DMS79 (cell line): ENCODE measurements at places on chromosomes 12 and 14.

DNA sequence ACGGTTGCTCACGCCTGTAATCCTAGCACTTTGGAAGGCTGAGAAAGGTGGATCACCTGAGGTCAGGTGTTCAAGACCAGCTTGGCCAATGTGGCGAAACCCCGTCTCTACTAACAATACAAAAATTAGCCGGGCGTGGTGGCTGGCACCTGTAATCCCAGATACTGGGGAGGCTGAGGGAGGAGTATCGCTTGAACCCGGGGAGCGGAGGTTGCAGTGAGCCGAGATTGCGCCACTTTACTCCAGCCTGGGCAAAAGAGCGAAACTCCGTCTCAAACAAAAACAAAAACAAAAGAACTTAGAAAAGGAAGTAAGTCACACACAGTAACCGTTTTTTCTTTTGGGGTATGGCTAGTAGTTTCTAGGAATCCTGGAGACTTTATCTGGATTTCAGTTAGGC lies 1.7 kb upstream of the PALS1 start:
- DNase-seq = no peak

- no peak for DNase-seq
These were observed 6.0 kb downstream of the ACVRL1 start for GRCh38 chr12:51913071-51914033.

DNA sequence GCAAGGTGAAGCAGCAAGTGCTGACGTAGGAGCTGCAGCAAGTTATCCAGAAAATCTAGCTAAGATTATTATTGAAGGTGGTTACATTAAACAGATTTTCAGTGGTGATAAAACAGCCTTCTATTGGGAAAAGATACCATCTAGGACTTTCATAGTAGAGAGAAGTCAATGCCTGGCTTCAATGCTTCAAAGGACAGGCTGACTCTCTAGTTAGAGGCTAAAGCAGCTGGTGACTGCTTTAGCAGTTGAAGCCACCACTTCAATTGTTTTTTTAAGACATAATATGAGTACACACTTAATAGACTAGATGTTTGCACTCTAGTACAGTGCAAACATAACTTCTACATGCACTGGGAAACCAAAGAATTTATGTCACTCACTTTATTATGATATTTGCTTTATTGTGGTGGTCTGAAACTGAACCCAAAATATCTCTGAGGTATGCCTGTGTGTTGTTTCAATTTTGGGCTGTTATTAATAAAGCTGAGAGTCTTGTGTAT lies 1026.9 kb upstream of the FOXG1 start:
- DNase-seq = peak; percentile 34

DNA sequence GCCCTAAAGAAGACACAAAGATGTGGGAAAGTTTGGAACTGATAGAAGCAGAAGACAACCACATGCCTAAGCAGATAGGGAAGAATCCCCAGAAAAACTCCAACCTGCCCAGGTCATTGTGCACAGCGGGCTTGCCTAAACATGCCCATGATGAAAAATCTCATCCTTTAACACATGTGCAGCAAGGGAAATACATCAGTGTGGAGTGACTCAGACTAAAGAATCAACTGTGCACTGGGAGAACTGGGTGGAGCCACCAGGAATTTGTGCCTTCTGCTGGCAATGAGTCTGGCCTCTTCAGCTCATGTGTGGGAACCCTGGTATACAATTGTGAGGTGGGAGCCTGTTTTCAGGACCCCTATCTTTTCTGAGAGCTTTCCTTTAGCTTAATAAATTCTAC lies 398.5 kb downstream of the FSCB start:
- no peak for DNase-seq

GRCh38 chr12:2668816-2669215 lies 126.0 kb upstream of the FKBP4 start:
- DNase-seq = no peak

GRCh38 chr12:6476489-6476888 lies 6.0 kb upstream of the VAMP1 start:
- no peak for DNase-seq

GRCh38 chr14:46259536-46259935 lies 392.0 kb downstream of the RPL10L start:
- no peak for DNase-seq

DNA sequence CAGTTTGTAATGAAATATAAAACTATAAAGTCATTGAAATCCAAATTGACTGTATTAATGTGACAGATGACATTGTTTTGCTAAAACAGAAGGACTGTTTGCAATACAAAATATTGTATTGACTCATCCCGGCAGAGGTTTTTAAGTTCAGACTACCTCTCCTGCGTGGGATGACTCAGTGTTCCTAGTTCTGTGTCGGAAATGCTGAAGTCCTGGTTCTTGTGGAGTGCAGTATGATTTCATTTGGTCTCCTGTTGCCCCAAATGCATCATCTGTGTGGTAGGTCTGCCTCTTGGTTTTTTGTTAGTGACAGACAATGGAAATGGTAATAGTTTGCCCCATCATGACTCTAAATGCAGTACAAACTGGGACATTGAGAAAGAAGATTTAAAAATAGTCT lies 27.8 kb downstream of the PELI2 start:
- no peak for DNase-seq

GRCh38 chr12:96046543-96047228 lies 11.3 kb upstream of the LTA4H start:
- no peak for DNase-seq

DNA sequence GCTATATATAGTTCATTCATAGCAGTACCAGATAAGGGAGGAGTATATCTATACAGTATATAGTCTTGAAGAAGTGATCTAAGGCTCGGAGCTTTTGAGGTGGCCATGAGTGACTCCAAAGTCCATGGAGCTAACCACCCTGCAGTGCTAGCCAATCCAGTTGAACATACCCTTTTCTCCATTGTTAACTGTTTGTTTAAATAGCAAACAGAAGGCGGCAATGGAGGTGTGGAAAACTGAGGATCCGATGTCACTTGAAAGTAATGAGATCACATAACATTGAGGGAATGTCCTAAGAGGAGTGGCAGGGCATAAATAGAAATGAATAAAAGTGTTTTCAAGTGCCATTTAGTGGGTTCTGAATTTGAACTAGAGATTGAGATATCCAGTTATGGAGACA lies 12.4 kb upstream of the SNAPC1 start:
- peak; percentile 18 for DNase-seq

- DNase-seq = no peak
These were observed 118.6 kb downstream of the FUT8 start for GRCh38 chr14:65531148-65531547.

DNA sequence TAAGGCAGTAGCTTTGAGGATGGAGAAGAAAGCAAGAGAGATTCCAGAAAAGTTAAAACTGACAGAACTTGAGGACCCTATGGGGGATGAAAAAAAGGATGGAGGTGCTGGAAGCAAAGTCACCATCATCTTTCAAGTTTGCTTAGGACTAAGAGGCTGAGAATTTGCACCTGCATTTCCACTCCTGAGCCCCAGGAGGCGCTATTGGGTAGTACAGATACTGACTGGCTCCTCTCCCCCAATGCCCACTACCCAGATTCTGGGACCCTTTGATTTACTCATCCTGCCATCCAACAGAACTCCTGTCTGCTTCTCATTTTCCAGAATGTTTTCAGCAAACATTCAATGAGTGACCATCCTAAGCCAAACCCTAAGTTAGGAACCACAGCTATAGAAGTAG lies 34.0 kb upstream of the CMKLR1 start:
- no peak for DNase-seq

- DNase-seq = no peak
These were observed 12.1 kb upstream of the KRT77 start for GRCh38 chr12:52715416-52715815.

GRCh38 chr14:70340002-70340401 lies 19.5 kb downstream of the COX16 start:
- DNase-seq = no peak

- no peak for DNase-seq
These were observed 6.7 kb upstream of the BATF start for GRCh38 chr14:75515629-75515996.

- no peak for DNase-seq
These were observed 85.7 kb upstream of the LMO3 start for GRCh38 chr12:16691624-16692023.

DNA sequence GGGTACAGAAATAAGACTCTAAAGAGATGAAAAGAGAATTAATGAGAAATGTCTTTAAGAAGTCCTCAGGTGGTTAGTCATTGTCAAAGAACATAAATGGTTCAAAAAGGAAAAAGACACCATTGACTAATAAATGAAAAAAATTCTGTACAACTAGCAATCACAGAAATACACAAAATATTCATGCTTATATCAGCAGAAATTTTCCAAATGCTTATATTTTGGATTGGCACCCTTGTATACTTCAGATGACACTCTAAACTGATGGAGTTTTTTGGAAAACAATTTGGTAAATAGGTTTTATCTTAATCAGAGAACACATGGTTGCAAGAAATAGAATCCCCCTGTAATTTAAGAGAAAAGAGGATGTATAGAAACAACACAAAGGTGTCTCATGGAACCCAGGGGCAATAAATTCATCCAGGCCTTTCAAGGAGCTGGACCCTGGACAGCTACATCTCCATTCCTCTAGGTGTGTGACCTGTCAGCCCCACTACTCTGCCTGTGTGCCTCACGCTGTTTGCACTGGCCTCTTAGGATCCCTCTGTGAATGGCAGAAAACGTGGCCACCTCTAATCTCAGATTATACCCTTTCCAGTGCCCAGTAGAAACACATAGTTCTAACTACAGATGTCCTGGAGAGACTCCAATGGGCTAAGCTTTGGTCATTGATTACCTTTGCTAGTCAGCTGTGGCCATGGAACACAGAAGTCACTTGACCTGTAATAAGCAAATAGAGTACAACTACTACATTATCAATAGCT lies 110.2 kb downstream of the FGD4 start:
- DNase-seq = no peak

DNA sequence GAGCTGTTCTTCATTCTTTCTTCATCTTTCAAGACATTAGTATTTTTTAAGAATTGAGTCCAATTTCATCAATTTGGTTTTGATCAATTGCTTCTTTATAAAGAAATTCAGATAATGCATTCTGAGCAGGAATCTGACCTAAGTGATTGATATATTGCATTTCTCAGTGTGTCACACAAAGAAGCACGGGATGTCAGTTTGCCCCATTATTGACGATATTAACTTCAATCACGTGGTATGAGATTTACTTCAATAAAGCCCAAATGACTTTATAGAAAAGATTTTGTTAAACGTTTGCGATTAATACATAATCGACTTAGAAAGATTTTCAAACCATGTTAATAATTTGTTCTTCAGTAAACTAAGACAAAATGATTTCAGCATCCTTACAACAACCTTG lies 1254.2 kb downstream of the FSCB start:
- no peak for DNase-seq

- DNase-seq = no peak
These were observed 239.4 kb upstream of the TMTC1 start for GRCh38 chr12:30023186-30023585.

GRCh38 chr12:58419196-58419760 lies 477.9 kb downstream of the ATP23 start:
- no peak for DNase-seq

- DNase-seq = peak; percentile 85
These were observed 47.4 kb upstream of the SRSF5 start for GRCh38 chr14:69719501-69719951.

- no peak for DNase-seq
These were observed 1.2 kb upstream of the PTGER2 start for GRCh38 chr14:52312931-52313355.

- no peak for DNase-seq
These were observed 10.7 kb upstream of the ZNF605 start for GRCh38 chr12:132966676-132967415.

DNA sequence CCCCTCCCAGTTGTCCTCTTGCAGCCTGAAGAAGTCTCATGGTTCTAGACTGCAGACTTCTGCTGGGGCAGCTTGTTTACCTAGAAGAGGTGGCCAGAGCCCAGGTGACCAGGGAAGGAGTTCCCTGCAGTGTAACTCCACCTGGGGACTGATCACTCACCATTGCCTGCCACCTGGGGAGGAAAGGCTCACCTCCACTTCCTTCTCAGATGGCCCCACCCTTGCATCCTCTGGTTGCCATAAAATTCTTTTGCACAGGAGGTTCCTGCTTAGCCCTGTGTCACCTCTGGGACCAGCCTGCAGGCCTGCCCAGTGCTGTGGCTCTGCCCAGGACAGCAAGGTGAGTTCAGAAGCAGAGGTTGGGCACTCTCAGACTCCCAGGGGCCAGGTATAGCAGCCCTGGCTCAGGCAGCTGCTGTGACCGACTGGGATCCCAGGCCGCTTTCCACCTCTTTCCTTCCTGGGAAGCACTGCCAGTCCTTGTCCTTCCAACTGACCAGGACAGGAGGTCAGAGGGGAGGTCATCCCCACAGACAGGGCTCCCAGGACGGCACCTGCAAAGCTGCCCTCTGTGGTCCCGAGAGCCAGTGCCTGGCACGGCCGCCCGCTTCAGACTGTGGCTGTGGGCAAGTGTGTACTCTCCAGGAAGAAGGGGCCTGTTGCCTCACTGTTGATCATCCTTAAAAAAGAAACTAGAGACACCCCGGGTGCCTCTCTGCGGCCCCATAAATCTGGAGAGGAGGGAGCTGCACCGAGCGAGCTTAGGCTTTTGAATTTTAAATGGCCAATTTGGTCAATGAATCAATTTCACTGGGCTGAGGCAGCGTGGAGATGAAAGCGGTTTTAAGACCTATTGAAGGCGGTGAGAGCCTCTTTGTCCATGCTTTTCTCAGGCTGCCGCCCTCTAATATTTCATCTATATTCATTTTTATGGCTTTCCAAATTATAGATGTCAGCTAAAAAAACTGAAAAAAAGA lies 79.5 kb upstream of the C14orf180 start:
- DNase-seq = no peak

- peak; percentile 35 for DNase-seq
These were observed 193.3 kb upstream of the C14orf180 start for GRCh38 chr14:104386151-104386841.

GRCh38 chr12:97257726-97258125 lies 204.9 kb upstream of the RMST start:
- DNase-seq = no peak

- no peak for DNase-seq
These were observed 112.1 kb downstream of the DICER1 start for GRCh38 chr14:95045106-95045701.

DNA sequence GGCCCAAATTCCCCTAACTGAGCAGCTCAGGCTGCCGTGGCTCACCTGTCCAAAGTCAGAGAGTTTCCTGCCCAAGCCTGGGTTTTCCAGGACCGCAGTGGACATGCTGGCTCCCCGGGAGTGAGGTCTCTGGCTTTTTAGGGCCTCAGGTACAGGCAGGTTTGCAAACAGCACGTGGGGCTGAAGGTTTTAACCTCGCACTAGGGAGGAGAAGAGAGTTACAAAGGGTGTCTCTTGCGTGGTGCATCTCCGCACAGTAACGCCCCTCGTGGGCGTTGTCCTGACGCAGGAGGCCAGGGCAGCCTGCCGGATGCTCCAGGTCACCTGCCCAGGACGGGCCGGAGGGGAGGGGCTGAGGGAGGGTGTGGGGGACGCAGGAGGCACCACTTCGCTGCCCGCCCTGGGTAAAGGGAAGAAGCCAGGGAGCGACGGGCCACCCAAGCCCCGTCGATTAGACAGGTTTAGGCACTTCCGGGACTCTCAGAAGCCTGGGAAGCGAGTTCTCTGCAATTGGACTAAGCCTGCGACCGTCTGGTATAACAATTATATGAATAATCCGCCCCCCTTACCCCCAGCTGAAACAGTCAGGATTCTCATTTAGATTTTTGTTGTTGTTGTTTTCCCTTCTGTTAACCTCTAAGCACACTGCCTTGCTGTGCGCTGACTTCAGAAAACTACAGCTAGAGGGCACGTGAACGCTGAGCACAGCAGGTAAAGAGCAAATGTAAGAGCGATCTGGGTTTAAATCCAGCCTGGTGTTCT lies at the start of gene PAH:
Gene PAH (minus strand): TSS at position 219 of the 762 bp plus-strand sequence. CDS start 114 bp downstream, at position 105.
- DNase-seq = no peak

- DNase-seq = no peak
These were observed 16.0 kb downstream of the AMDHD1 start for GRCh38 chr12:95959107-95959506.

- no peak for DNase-seq
These were observed 16.2 kb upstream of the NOP2 start for GRCh38 chr12:6584293-6584692.
